Cerebellum (tissue), 4 donors: ENCODE measurements at places on chromosomes 16 and 17. TPM values are rescaled to one million over a fixed set of nuclear protein-coding genes. Genes with fewer than 3 reads are reported as not detected.

AOC2 gene
- total RNA-seq, result 1.9 TPM

JPH3 gene
- 21.4 TPM for total RNA-seq

IGFALS gene
- 0.27 TPM for total RNA-seq

NOL11 gene
- 53.5 TPM for total RNA-seq

FAM83G gene
- 2.5 TPM for total RNA-seq

TERF2IP gene
- total RNA-seq, result 83.8 TPM

AOC3 gene
- 1.00 TPM for total RNA-seq

USP43 gene
- total RNA-seq, result 5.5 TPM

ABCA8 gene
- total RNA-seq, result 33.7 TPM

NPIPB13 gene
- total RNA-seq, result 4.6 TPM

GRIN2A gene
- total RNA-seq, result 4.8 TPM
